ENCODE measurements at places on chromosomes 7 and 10.

GRCh38 chr10:126839094-126839761 lies 66.0 kb upstream of the DOCK1 start:
- no peak for DNase-seq

- DNase-seq: no peak
Observed at GRCh38 chr7:2118630-2119190, 114.0 kb downstream of the MAD1L1 start.

DNA sequence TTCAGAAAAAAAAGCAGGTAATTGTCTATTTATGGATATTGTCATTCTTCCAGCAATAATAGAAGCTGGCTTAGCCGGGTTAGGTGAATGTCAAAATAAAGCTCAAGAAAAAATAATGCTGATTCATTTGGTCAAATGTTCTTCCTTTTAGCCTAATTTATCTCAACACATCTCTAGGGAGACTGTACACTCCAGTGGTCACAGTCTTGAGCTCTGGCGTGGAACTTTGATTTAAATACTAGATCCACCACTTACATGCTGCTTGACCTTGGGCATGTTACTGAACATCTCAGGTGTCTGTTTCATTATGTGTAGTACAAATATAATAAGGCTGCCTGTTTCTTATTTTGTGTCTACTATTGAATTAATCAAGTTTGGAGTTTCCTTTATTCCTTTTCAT lies 22.0 kb downstream of the PRTFDC1 start:
- peak; percentile 51 for DNase-seq

- DNase-seq: no peak
Observed at GRCh38 chr7:35670856-35671569, 23.9 kb downstream of the HERPUD2 start.

DNA sequence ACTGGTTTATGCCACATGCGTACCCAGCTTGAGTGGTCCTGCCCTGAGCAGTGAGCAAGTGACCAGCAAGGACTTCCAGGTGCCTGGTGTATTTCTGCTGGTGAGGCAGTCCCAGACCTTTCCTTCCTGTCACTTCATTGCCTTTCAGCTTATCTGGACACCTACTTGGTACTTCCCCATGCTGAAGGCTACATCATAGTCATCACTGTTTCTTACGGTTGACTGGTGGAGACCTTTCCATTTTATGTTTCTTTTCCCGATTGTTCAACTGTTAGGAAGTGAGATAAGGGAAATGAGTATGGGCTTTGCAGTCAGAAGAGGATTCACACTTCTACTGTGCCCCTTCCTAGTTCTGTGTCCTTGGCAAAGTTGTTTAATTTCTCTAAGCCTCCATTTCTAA lies 358.5 kb downstream of the GFRA1 start:
- no peak for DNase-seq

GRCh38 chr7:124020060-124020459 lies 12.8 kb downstream of the TMEM229A start:
- no peak for DNase-seq

DNA sequence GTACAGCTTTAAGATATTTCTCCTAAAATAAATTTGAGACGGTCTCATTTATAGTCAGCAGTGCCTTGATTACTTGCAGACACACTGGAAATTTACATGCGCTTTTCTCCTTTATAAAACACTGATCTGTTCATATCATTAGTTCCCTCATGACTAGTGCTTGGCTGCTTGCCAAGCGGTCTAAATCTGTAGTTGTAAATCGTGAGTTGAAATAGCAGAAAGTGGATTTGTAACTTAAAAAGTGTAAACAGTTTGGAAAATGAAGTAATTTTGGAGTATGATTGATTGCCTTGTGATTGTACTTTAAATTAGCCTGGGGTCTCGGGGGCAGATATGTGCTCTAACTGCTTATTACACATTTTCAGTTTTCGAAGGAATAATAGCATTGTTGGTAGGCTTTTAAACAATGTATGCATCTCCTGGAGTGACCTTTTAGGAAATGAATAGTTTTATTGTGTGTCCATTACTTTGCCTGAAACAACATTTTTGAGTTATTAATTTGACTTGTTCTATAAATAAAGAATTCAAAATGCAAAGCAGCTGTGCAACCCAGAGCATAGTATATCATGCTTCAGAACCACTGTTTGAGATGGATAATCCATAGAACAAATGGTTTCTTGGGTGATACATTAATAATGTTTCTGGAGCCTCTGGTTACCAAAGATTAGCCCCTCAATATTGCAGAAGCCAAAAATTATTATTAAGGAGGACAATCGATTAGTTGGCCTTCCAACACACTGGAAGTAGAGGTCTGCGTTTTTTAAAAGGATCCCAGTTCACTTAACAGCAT lies 73.3 kb downstream of the ARID5B start:
- DNase-seq: peak; percentile 77

GRCh38 chr10:62018131-62018911 lies 116.8 kb downstream of the ARID5B start:
- DNase-seq: no peak

DNA sequence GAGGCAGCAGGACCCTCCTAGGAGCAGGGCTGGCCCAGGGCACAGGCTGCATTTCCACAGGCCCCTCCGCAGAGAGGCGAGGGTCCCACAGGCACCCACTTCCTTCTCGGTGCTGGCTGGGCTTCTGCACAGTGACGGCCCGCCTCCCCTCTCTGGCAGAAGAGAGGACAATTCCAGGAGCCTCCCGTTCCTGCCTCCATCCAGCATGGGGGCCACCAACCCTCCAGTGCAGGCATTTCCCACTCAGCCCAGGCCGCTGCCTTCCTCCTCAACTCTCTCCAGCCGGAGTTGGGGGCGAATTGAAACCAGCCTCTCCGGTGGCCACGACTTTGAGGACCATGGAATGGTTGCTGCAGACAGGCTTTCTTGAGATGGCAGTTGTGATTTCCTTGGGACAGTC lies 125.0 kb upstream of the PPP2R2D start:
- no peak for DNase-seq

DNA sequence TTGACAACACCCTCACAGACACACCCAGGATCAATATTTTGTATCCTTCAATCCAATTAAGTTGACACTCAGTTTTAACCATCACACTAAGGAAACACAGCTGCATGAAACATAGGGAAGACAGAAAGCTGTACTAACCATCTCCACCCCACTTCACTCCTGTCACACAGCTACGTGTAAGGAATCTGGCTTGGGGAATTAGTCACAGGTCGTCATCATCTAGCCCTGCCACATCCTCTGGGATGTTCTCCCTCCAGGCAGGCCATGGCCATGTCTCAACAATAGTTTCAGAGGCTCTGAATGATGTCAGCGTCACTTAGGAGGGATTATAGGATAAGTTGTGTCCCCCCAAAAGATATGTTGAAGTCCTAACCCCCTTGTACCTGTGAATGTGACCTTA lies 10.8 kb upstream of the SEMA3C start:
- no peak for DNase-seq

GRCh38 chr7:71345117-71345884 lies 213.4 kb downstream of the GALNT17 start:
- no peak for DNase-seq

GRCh38 chr7:133282094-133282493 lies 29.2 kb downstream of the EXOC4 start:
- no peak for DNase-seq

- DNase-seq: peak; percentile 24
Observed at GRCh38 chr7:39952374-39952773, 2.3 kb downstream of the CDK13 start.

DNA sequence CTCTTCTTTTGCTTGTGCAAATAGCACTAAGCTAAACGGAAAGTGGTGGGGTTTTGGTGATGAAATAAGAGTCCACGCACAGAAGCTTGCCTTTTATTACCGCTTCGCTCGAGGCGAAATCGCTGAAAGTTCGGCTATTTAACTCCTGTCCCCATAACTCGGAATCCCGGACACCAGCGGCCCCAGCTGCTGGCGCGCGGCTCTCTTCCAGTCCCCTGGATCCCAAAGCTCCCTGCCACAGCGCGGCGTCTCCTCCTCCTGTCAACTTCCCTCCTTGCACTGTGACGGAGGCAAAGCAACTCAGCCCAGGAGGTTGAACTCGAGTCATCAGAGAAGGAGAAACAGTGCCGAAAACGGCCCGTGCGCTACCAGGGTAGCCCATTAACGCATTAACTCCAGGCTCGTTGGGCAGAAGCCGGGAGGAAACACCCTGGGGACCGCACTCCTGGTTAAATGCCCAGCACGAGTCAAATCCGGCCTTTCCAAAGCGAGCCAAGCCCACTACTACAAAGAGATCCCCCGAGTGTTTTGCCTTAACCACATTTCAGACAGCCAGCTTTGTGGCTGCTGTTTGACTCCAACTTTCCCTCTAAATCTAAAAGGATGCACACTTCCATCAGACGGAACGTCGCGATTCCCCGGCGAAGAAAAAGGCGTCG lies 1.3 kb downstream of the SEMA3D start:
- no peak for DNase-seq

DNA sequence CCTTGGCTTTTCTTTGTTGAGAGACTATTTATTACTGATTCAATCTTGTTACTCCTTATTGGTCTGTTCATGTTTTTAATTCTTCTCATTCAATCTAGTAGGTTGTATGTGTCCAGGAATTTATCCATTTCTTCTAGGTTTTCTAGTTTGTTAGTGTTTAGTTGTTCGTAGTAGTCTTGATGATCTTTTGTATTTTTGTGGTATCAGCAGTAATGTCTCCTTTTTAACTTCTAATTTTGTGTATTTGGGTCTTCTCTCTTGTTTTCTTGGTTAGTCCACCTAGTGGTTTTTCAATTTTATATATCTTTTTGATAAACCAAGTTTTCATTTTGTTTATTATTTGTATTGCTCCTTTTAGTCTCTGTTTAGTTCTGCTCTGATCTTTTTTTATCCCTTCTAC lies 546.9 kb upstream of the TPK1 start:
- no peak for DNase-seq
